ENCODE measurements at places on chromosomes 3 and 15.

GRCh38 chr3:46812237-46812791, 50.9 kb downstream of the MYL3 start:
- peak; percentile 65 for DNase-seq

DNA sequence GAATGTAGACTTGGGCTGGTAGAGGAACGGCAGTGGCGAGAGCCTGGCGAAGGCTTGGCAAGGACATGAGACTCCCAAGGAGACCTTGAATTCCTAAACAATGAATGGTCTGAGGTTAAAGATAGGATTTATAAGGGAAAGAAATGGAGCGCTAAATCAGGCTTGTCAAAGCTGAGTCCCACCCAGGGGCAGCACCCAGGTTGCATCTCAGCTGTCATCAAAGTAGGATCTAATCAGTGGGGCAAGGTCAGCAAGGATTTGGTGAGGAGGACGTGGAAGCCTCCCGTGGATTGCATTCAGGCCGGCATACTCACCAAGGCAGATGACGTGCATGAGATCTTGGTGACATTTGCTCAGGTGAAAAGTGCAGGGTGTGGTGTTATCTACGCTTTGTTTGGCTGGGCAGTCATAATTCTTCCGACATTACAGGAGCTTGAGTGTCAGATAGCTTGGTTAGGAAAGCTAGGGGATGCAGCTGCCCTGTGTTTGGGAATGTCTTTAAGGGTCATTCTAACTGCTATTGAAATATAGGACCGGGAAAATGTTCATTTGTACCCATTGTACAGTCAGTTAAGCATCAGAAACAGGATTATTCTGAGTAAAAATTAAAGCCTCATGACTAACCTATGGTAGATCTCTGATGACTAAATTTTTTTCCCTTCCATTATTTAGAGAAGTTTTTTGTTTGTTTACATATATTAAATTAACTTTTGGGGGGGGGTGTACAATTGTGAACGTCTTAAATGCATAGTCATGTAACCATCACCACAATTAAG, 99.4 kb upstream of the TSC22D2 start:
- no peak for DNase-seq

- no peak for DNase-seq
Measured at GRCh38 chr15:51075364-51075763, 19.3 kb downstream of the TNFAIP8L3 start.

DNA sequence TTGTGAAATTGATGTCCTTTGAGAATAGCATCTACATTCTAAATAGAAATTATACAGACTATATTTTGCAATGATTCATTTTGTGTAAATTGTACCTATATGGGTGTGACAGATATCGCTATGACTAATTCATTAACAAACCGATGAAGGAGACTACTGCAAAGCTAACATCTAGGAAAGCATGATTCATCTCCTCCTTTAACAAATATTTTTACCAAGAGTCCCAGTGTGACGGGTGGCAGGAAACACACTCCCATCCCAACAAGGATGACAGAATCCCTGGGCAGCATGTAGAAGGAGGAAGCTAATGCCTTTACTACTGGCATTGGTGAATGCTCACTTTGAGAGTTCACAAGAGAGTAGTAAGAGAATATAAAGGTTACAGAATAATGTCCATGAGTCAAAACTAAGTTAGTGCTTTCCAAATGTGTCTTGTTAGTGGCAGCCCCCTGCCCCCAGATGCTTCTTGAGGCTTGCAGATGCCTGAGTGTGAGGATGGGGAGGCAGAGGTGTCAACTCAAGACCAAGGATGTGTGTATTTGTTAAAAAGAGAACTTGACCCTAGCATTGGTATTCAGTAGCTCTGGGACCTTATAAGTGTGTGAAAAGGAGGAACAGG, 180.6 kb downstream of the FMN1 start:
- no peak for DNase-seq

GRCh38 chr3:31861826-31862225, 119.2 kb downstream of the OSBPL10 start:
- DNase-seq: no peak

DNA sequence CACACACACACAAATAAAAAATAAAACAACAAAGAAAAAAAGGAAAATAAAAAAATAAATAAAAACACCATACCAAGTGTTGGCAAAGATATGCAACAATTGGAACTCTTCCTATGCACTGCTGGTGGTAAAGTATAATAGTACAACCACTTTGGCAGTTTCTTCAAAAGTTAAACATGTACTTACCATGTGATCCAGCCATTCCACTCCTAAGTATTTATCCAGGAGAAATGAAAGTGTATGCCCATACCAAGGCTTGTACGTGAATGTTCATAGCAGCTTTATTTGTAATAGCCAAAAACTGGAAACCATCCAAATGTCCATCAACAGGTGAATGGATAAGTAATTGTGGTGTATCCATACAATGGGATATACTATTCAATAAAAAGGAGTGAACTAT, 17.0 kb downstream of the WDR93 start:
- DNase-seq: no peak

- DNase-seq: no peak
Measured at GRCh38 chr3:140316466-140316865, 361.4 kb upstream of the TRIM42 start.

- DNase-seq: no peak
Measured at GRCh38 chr3:127538569-127538968, 52.0 kb downstream of the TPRA1 start.

DNA sequence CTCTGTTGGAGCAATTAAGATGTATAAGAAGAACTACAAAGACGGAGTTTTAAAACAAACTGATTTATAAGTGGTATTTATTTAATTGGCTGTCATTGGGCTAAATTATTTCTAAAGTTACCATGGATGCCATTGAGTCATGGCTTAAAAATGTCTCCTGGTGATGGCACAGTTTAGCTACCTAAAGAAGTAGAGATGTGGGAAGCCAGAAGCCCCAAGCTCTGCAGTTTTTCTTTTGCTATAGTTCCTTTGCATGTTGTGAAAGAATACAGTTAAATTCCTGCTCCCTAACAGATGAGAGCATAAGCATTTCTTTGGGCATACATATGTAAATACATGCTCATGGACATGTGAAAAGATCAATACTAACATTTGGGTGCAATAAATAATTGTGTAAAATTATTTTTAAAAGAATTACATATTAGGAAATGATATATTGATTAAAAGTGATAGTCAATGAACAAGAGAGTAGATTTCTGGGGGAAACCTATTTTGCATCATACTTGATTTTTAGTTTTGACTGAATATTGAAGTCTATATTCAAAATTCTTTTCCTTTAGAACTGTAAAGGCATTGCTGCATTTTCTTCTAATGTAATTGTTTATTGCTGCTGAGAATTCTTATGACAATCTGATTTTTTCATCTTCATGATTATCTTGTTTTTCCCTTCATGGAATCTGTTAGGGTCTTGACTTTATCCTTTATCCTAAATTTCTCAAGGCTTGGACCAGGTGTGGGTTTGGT, 2.1 kb downstream of the OPA1 start:
- no peak for DNase-seq

GRCh38 chr3:18898911-18899310, 249.4 kb upstream of the KCNH8 start:
- DNase-seq: no peak

- DNase-seq: no peak
Measured at GRCh38 chr3:106092792-106093191, 224.0 kb upstream of the CBLB start.

DNA sequence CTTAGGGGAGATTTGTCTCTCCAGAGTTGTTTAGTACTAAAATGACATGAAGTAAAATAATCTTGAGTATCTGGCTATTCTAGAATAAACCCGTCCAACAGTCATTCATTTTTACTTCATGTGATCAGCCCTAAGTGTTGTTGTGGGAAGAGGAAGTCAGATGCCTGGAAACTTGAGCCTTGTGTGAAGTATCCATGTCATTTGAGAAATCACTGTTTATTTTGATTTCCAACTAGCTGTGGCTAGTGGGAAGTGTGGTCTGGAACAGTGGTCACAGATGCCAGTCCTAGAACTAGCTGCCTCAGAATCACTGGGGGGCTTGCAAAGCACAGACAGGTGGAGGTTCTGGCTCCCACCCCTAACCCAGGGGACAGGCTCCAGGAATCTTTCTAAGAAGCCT, 77.7 kb upstream of the LIMD1 start:
- no peak for DNase-seq

DNA sequence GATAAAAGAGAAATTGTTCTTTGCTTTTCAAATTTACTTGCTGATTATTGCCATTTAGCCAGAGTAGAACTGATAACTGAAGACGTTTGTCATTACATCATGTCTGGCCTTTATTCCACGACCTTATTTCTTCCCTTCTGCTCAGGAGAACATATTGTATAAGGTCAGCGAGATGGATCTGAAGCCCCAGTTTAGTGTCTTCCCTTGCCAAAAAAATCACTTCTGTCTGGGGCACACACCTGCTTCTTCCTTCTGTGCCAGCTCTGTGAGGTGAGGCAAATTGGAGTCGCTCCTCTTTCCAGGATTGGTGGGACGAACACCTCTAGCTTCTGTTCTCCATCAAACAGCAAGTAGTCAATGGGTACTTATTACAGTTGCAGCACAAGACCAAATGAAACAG, 250.3 kb upstream of the CRBN start:
- no peak for DNase-seq

GRCh38 chr3:175002732-175003143, 143.6 kb downstream of the NAALADL2 start:
- no peak for DNase-seq

DNA sequence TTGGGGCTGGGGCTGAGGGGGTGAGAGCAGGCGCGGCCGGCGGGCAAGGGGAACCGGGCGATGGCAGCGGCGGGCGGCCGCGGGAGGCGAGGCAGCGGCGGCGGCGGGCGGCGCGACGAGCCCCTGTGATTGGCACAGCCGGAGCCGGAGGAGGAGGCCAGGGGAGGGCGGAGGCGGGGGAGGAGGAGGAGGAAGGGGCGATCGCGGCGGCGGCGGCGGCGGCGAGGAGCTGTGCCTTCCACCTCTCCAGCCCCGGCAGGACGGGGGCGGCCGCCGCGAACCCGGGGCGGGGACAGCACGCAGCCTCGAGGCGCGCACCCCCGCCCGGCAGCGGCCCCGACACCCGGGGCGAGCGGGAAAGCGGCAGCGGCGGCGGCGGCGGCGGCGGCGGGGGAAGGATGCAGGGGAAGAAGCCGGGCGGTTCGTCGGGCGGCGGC, at the start of gene SLCO3A1:
TSS of gene SLCO3A1 (plus strand) at position 198 of the 437 bp plus-strand sequence.
- peak; percentile 45 for DNase-seq

- DNase-seq: no peak
Measured at GRCh38 chr3:62798000-62798399, 77.2 kb downstream of the CADPS start.

- DNase-seq: no peak
Measured at GRCh38 chr3:4071481-4072184, 231.5 kb upstream of the SETMAR start.

DNA sequence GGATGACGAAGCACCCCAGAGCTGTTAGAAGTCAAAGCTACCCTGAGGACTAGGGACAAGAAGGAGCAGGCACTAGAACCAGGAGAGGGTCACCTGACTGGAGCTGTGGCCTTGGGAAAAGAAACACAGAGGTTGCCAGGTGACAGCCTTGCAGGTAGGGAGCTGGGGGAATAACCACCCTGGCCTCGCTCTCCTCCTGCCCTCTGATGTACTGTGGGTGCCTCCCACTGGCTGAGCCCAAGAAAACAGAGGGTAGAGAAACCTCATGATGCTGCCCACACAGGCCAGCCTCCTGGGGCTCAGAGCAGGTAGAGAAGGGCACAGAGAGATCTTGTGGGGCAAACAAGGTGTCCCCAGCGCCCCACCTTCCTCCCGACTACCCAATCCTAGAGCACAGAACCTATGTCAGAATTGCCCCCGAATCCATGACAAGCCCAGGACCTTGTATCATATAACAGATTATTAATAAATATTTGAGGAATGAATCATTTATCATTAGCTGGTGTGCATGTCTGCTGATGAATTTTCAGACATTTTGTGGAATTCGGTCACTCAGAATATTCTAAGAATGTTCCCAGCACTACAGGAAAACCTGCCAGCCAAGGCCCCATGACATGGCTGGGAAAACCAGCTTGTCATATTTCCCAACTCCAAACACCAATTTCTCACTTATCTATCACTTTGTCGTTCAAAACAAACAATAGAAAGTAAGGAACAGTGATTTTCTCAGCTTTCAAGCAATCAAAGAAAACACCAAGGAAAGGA, 59.8 kb upstream of the MEX3B start:
- no peak for DNase-seq

GRCh38 chr15:58110999-58111717, 27.0 kb upstream of the AQP9 start:
- no peak for DNase-seq

DNA sequence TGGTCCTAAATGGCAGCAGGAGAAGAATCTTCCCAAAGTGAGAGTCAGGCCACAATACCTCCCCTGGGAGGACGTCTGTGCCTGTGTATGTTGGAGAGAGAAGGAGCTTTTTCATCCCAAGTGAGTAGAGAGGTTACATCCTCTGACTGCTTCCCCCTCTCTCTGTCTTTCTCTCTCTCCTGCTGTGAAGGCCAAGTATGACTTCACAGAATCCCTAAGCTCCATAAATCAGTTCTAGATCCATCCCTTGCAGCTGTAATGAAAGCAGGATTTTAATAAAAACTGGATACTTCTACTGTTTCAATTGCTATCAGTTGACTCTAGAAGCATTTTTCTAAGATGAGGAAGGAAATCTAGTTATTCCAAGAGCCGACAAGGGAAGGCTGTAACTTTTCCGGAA, 389.1 kb upstream of the PROK2 start:
- no peak for DNase-seq

DNA sequence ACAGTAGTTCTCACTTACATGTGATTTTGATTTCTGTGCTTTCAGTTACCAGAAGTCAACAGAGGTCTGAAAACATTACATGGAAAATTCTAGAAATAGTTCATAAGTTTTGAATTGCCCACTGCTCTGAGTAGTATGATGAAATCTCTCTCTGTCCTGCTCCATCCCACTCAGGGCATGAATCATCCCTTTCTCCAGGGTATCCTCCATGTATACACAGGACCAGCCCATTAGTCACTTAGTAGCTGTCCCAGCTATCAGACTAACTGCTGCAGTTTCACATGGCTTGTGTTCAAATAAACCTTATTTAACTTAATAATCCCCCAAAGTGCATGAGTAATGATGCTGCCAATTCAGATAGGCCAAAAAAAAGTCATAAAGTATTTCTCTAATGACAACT, 38.6 kb downstream of the EPHA3 start:
- DNase-seq: no peak

DNA sequence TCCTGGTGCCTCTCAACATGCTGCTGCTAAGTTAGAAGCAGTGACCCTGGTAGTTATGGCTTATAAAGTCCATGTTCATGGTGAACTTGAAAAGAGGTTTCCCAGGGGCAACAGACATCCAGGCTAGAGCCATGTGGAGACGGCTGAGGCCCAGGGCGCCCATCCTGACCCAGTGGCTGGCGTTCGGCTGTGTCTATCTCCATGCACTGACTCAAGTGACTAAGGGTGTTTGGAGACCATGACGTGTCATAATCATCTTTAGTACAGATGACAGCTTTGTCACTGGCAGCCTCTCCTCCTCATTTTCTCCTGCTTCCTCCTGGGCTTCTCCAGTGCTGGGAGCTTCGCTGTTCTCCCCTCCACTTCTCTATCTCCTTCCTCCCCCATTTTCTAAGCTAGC, 287.4 kb upstream of the LYSMD4 start:
- DNase-seq: no peak

Measured in stimulated activated CD8-positive, alpha-beta memory T cell treated with anti-CD3 and anti-CD28 coated beads, Interleukin-2, amount 100 ng/mL, for 48 hours (primary cell).